ENCODE measurements at places on chromosomes 12 and 14. TPM values are rescaled to one million over a fixed set of nuclear protein-coding genes. Genes with fewer than 3 reads are reported as not detected.

MIP gene
- not detected for total RNA-seq

PLEKHD1 gene
- total RNA-seq: 0.31 TPM

ARHGDIB gene
- total RNA-seq: 14.7 TPM

GLS2 gene
- 6.3 TPM for total RNA-seq

RD3L gene
- total RNA-seq: not detected

BRF1 gene
- 129 TPM for total RNA-seq

C1S gene
- 8.1 TPM for total RNA-seq

LARP4 gene
- 44.8 TPM for total RNA-seq

PLBD1 gene
- 0.94 TPM for total RNA-seq
